ENCODE measurements at places on chromosomes 7 and 10.
A peak's percentile ranks its signal among the peaks of the same experiment; 100 is the strongest.

DNA sequence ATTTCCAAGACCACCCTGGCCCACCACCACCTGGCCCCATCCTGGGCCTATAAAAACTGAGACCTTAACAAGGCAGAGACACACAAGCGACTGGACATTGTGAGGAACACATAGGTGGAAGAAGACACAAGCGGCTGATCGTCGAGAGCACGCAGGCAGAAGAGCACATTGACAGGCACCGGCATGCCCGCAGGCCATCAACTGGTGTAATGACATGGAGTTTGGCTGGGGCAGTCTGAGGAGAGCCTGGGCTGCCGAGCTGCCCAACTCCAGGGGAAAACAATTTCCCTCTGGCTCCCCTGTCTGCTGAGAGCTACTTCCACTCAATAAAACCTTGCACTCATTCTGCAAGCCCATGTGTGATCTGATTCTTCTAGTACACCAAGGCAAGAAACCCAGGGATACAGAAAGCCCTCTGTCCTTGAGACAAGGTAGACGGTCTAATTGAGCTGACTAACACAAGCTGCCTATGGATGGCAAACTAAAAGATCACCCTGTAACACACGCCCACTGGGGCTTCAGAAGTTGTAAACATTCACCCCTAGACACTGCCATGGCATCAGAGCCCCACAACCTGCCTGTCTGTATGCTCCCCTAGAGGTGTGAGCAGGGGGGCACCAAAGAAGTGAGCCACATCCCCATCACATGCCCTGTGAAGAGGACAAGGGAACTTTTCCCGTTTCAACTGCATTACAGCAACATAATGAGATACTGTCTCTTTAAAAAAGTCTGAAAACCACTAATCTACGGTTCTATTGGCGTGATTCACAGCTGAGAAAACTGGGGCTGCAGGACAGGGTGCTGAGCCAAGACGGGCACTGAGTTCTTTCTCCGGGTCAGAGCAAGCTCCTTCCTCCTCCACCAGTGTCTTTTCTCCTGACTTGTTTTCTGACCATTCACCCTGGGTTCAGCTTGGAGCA, 18.5 kb upstream of the TNS3 start:
- no peak for DNase-seq

- DNase-seq: no peak
Observed at GRCh38 chr7:144473908-144474307, 70.4 kb upstream of the NOBOX start.

GRCh38 chr7:73519867-73520672, 2.0 kb downstream of the BAZ1B start:
- DNase-seq: peak; percentile 22

DNA sequence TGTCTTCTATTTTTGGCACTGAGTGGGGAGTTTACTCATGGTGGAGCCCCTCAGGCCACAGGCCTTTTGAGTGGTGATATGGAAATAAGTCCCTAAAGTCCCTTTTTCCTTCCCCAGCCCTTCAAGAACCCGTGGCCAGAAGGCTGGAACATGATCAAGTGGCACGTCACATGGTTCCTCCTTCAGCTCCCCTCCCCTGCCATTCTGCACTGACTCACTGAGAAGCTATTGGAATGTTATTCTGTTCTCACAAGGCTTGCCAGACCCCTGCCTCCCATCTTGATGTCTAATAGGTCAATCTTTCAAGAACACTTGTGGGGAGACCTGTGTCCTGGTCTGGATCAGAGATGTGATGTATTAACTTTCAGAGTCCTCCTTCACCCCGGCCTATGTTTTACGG, 279.8 kb downstream of the SEC23IP start:
- DNase-seq: no peak

DNA sequence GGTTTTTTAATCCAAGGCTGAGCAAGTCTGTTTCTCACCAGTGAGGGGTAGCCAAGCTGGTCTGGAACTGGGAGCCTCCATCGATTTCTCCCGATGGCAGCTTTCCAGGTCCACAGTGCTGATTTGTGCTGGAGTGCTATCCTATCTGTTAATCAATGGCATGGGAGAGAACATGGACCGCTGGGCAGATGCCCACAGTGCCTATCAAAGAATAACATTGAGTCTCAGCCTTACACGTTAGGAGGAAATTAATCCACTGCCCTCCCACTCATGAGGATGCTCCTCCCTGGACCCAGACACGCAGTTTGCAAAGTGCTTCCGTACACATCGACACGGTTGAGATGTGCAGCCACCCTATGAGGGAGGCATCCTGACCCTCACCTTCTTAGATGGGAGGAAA, 36.0 kb upstream of the CUX1 start:
- DNase-seq: no peak

DNA sequence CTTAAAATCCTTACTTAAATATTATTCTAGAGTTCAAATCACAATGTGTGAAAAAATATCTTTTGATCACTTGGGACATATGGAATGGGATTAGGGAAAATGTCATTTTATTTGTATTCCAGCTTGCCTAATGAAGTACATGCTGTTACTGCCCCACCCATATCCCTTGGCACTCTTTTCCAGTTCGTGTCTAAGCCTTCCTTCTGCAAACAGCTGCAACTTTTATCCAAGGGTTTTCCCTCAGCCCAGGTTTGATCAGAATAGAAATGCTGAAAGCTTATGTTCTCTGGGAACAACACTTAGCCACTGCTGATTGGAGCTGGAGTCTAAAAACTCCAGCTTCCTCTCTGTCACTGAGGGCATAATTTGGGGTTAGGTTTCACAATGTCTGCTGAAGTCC, 214.1 kb upstream of the FAM3C start:
- DNase-seq: no peak

GRCh38 chr10:9175200-9175599, 1120.7 kb downstream of the GATA3 start:
- DNase-seq: no peak

DNA sequence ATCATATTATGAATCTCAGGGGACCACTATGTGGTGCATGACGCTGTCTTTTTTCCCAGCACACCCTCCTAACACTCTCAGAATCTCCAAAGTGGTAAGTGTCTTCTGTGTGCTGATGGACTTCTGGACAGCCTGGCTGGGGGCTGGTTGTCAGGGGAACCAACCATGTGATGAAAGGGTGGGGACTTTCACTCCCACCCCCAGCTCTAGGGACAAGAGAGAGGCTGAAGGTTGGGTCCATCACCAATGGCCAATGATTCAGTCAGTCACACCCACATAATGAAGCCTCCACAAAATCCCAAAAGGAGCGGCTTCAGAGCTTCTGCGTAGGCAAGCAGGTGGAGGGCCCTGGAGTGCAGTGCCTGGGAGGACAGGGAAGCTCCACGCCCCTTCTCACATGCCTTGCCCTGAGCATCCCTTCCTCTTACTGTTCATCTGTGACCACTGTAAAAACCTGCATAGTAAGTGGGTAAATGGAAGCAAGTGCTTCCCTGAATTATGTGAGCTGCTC, 44.6 kb downstream of the RASGEF1A start:
- DNase-seq: no peak

DNA sequence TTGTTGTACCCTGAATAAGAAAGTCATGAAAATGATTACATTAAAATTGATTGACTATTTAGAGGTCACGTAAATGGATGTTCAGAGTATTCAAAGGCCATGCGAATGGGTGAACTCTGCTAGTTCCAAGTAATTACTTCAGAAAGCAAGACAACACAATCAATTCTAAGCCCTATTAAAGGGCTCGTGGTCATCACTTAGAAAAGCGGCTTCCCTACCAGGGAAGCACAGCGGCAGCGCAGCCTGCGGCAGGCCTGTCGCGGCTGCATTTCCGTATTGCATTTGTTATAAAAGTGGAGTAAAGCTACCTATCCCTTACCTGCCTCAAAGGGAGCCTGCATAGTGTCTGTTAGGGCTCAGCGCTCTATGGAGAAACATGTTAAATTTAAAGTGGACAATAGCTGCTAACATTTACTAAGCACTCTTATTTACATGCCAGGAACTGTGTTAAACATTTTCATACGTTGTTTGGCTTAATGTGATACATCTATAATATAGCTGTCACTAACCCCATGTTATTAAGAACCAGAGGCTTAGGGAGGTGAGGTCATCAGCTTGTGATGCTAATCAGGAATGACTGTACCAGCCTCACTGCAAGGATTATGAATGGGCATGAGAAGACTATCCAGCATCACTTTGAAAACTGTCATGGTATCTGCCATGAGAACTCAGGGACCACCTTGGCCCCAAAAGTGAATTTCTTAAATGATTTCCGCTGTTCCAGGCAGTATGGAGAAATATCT, 187.5 kb downstream of the CELF2 start:
- no peak for DNase-seq

DNA sequence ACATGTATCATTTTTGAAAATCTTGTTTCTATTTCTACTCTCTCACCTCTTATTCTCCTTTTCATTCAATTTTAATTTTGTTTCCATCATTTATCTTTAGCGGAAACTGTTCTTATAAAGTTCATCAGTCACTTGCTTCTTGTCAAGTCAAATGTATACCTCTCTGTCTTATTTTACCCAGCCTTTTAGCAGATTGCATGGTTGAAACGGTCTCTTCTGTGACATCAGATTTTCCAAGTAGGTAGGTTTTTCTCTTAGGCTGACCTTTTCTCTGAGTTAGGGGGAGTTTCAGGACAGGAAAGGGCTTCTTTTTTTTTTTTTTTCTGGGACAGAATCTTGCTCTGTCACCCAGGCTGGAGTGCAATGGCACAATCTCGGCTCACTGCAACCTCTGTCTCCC, 195.5 kb downstream of the CDK14 start:
- no peak for DNase-seq

DNA sequence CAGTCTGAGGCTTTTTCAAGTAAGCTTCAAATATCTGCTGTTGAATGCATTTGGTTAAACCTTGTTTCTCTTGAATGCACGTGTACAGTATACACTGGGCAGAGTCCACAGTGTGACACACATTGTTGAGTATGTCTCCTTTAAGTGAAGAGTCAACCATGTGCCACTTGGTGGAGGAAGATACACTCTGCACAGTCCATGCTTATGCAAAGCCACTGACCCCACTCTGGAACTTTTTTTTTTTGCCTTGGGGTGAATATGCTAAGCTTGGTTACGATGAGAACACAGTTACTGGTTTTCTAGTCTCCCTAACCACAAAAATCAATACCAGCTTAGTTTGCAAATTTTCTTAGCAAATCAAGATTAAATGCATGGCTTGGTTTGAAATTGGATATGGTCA, 186.8 kb upstream of the VIPR2 start:
- no peak for DNase-seq

- no peak for DNase-seq
Observed at GRCh38 chr10:619710-620109, 69.8 kb downstream of the DIP2C start.

DNA sequence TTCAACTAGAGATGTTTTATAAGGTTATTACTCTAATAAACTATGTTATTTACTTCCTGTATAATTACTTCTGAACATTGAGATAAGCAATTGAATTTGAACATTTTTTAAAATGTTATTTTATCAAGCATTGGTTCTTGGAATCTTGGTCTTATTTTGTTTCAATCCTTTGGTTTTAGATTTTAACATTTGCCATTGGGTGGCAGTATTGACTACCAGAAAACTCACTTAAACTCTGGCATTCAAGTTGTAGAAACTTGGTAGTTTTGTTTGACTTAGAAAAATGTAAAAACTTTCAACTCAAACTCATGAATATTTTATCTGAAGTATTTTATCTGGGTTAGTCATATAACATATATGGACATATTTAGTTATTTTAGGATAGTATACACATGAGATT, 48.1 kb downstream of the ATRNL1 start:
- DNase-seq: no peak

Data from stimulated activated CD4-positive, alpha-beta T cell treated with anti-CD3 and anti-CD28 coated beads, Interleukin-4, amount 100 ng/mL, for 48 hours (primary cell).